H9 (cell line): ENCODE measurements at places on chromosomes 6 and 20. TPM values are rescaled to one million over a fixed set of nuclear protein-coding genes. Genes with fewer than 3 reads are reported as not detected.

- DNase-seq: no peak
Measured at GRCh38 chr6:135850882-135851281, 619 bp upstream of the PDE7B start.

GRCh38 chr6:4102687-4103244 lies 23.8 kb upstream of the FAM217A start:
- no peak for DNase-seq

DNA sequence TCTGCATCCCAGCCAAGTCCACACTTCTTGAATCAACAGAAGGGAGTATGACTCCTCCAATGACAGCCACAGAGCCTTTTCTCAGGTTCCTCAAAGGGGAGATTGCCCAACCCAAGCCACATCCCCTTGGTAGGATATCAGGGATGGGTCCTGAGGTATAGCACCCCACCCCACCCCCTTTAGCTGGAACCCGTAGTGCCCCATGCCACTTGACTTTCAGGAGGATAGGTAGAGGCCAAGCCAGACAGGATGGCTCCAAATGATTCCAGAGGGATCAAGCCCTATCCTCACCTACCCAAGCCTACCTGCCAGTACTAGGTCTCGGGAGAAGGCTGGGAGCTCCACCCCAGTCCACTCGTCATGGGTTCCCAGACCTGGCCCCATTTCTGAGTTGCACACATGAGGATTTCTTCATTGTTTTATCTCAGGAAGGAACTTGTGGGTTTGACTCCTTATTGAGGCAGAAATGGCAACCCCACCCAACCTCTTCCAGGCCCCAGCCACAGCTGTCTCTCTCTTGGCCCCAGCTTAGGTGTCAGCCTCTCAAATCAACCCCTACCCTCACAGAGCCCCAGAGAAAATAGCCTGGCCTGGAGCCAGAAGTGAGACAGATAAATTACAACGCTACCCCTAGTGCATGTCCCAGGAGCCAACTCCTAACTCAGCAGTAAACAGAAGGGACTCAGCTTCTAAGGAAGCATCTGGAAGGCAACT lies 3.6 kb downstream of the CCND3 start:
- DNase-seq: no peak

The MLIP gene
- not detected in 2 replicates for total RNA-seq

The IL17F gene
- total RNA-seq: not detected in 2 replicates
